Inflammatory macrophage treated with lipopolysaccharide for 4 hours (primary cell): ENCODE measurements at places on chromosomes 7 and 10.

DNA sequence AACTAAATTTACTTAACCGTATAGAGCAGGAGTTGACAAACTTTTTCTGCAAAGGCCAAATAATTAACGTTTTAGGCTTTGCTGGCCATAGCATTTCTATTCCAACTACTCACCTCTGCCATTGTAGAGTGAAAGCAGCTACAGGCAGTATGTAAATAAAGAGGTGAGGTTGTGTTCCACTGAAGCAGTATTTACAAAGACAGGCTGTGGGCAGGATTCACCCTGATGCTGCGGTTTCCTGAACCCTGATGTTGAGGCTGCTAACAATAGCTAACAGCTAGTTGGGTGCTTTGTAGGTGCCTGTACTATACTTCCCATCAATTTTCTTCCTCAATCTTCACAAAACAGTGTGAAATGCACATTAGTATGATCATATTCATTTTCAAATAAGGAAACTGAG, 47.0 kb upstream of the LAMB1 start:
- no peak for DNase-seq

DNA sequence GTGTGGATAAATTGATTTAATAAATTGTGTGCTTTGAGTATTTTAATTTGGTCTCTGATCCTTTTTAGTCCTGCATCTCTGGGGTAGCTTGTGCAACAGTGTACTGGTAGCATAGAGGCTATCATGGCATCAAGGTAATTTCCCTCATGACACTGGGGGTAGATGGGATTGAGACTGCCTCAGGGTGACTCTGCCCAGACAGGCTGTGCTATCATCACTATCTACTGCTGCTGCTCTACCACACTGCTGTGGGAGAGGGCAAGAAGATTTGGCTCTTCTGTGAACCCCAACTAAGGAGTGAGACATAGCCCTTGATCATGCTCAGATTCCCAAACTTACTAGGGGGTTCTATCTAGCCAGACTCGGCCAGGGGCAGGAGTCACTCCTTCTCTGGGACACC, 43.6 kb upstream of the JAZF1 start:
- no peak for DNase-seq

GRCh38 chr10:130772676-130773075, 538.8 kb downstream of the TCERG1L start:
- DNase-seq: no peak

- no peak for DNase-seq
Measured at GRCh38 chr10:91592266-91592975, 40.5 kb downstream of the PPP1R3C start.

GRCh38 chr10:56319386-56319785, 41.7 kb downstream of the ZWINT start:
- no peak for DNase-seq

GRCh38 chr7:66505531-66506451, 122.9 kb upstream of the KCTD7 start:
- no peak for DNase-seq
